DMS153 (cell line): ENCODE measurements at places on chromosomes 16 and 17.
A peak's percentile ranks its signal among the peaks of the same experiment; 100 is the strongest.

DNA sequence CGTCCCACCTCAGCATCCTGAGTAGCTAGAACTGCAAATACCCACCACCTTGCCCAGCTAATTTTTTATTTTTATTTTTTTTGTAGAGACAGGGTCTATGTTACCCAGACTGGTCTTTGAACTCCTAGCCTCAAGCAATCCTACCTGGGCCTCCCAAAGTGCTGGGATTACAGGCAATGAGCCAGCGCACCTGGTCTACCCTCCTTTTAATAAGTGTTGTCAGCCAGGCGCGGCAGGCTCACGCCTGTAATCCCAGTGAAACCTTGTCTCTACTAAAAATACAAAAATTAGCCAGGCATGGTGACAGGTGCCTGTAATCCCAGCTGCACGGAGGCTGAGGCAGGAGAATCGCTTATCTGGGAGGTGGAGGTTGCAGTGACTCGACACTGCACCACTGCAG is 19.3 kb downstream of the RFFL start:
- DNase-seq = no peak

DNA sequence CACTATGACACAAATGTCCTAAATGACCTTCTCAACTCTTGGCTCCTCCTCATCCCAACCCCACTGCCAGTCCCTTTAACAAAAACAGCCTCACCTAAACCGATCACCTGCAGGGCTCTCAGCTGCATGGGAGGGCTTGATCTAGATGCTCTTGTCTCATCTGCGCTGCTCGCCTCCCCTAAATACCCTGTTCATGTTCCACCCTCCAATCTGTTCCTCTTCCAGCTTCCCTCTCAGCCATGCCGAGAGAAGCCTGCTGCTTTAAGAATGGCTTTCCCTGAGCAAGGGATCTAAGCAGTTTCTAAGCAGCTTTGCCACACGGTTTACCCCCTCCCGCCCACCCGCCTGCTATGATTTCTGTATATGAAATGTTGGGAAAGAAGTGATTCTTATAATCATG is 23.7 kb downstream of the PIPOX start:
- no peak for DNase-seq

- no peak for DNase-seq
Measured at GRCh38 chr17:5757314-5757907, 173.1 kb upstream of the NLRP1 start.

DNA sequence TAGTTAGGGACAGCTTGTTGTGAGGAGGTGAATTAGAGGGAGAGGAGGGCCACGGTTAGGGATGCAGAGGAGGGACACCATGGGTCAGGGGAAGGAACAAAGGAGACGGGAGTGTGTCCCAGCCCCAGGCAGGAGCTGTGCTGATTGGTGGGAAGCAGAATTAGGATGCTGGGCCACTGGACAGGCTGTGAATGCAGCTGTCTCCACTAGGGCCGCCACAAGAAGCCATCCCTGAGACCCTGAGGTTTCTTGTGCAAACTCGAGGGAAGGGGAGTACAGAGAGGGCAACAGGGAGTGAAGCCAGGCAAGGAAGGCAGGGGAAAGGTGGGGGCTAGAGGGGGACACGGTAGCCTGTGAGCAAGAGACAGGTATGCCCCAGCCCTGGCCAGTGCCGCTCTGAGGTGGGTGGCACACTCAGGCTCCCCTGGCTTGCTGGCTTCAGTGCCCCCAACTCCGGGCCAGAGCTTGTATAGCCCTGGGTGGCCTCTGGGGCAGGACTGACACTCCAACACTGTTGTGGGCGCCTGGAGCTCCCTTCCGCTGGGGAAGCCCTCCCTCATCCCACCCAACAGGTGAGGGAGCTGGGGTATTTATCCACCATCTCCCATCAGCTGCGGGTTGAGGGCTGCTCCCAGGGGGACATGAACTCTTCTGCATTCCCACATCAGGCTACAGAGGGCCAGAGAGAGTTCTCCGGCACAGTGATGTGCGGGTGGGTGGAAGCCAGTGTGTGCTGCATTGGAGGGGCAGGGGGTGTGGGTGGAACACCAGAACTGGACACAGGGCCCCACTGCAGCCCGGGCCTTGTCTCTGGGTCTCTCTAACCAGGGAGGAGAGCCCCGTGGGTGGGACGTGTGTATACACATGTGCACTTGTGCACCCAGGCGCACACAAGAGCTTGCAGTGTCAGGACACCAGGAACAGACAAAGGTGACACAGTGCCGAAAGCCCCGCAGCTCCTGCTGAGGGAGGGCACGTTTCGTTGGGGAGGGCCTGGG is 8.3 kb upstream of the SPPL2C start:
- no peak for DNase-seq

DNA sequence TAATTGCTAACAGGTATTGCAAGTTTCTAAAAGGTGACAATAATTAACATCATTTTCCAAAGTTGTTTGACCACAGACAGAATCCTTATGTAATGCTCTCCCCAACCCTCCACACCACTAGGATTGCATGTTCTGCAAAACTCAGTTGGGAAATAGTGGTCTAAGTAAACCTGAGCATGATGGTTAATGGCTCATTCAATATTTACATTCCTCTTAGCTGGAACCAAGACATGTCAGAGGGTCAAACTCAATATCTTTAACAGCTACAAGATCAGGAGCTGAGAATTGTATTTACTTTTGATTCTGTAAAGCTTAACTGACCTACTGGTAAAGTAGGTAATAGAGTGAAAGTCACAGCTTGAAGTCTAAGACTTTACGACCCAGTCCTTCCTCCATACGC is 10.2 kb downstream of the MFSD6L start:
- DNase-seq = no peak

- DNase-seq = no peak
Measured at GRCh38 chr16:72937360-72937759, 110.6 kb downstream of the ZFHX3 start.

DNA sequence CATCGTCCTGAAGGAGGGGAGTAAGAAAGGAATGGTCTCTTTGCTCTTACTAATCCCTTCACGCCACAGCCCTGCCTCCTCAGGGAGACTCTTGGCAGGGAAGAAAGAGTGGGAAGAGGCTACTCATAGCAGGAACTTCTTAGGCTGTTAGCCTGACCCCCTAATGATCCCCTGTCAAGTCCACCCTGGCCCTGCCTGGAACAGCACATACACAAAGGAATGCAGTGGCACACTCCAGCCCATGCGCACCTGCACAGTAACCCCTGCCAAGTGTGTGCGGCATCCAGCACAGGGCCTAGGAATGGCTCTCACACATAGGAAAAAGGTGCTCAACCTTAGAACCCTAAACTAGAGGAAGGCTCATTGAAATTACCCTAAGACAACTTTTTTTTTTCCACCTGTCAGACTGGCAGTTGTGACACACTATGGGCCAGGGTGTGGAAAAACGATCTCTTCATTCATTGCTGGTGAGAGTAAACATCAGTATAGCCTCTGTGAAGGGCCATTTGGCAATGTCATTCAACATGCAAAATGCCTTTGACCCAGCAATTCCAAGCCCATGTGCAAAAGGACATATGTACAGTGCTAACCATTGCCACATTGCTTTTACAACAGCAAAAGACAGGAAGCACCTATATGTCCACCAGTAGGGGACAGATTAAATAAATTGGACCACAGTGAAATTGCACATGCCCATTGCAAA is 50.1 kb downstream of the PIMREG start:
- peak; percentile 22 for DNase-seq

DNA sequence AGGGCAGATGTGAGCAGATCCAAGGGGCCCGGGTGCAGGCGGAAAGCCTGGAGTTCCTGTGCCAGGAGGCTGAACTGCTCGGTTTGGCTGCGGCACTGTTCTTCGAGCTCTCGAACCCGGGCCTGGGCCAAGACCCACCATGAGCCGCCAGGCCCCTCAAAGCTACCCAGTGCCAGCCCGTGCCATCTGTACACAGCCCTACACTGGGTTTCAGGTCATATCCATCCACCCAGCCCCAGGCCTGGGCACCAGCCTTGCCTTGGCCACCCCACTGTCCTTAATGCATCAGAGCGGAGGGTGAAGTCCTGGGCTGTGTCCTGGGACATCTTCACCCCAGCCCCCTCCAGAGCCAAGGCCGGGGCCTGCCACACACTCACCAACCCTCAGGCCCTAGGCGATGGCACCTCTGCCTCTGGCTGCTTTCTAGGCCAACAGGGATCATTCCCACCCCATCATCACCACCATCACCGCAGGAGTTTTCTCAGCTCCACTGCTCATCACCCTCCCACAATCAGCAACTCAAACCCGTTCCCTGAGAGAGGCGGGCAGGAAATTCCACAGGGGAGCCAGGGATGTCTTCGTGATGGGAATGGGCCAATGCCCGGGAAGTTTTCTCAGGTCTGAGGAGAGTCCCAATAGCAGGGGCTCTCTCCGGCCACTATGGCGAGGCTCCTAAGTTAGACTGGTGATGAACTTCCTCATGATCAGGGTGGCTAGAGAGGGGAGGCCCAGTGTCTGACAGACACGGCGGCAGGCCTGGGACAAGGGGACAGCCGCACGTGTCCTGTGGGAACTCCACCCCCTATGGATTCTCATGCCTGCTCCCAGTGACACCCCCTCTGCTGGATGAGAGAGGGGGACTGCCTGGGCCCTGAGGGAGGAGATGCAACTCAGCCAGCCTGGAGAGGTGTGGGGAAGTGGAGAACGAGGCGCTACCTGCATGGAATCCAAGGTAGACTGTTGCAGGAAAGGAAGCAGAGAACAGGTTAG is 9.1 kb downstream of the TSPOAP1 start:
- DNase-seq = no peak

GRCh38 chr17:82449131-82449882 is 1.2 kb downstream of the CYBC1 start:
- peak; percentile 73 for DNase-seq

- DNase-seq = no peak
Measured at GRCh38 chr16:83743241-83743640, 64.5 kb upstream of the HSBP1 start.

- no peak for DNase-seq
Measured at GRCh38 chr17:79084291-79085153, 9.9 kb downstream of the ENGASE start.

DNA sequence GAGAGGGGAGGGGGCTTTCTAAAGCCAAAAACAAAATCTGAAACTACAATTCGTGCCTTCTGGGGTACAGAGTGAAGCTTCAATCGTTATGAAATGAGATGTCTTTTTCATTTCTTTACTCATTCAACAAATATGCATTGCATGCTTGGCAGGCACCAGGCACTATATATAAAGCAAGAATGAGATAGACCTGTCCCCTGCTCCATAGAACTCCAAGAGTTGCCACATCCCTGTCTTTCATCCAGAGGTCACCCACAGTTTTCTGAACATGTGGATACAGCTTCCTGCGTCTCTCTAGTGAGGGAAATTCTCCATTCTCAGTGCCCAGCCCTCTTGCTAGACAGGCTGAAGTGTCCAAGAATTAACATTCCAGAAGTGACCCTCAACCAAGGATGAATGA is 343.2 kb upstream of the MAF start:
- no peak for DNase-seq

DNA sequence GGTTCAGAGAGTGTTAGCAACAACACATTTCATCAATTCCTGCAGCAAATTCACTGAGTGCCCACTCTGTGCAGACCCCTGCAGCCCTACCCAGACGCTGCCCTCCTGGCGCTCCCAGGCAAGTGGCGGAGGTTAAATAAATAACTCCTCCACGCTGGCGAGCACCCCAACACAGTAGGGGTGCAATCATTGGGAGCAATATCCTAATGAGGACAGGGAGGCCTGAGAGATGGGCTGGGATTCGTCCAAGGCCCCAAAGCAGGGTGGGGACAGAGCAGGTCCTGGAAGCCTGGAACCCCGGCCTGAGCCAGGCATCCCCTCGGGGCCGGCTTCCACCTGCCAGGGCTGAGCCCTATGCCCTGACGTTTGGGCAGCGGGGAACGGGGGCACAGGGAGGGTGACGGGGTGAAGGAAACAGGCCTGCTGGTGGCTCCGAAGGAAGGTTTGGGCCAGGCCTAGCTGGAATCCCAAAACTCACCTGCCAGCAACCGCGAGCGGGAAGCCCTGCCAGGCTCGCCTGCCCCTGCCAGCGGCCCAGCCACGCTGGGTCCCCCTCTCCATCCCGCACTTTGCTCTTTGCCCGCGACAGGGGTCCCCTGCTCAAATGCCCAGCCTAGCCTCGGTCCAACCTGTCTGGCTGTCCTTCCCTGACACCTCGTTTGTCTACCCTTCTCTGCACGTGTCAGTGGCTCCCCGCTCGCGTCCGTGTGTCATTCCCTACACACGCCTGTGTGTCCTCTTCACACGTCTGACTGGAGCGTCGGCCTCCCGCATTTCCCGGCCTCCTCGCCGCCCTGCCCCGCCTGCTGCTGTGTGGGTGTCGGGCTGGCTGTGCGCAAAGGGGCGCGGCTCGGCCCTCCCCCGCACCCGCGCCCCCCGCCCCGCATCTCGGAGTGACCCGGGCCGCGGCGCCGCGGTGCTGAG is 721 bp upstream of the BEAN1 start:
- no peak for DNase-seq

GRCh38 chr16:84562174-84562815 is 55.6 kb downstream of the COTL1 start:
- no peak for DNase-seq

DNA sequence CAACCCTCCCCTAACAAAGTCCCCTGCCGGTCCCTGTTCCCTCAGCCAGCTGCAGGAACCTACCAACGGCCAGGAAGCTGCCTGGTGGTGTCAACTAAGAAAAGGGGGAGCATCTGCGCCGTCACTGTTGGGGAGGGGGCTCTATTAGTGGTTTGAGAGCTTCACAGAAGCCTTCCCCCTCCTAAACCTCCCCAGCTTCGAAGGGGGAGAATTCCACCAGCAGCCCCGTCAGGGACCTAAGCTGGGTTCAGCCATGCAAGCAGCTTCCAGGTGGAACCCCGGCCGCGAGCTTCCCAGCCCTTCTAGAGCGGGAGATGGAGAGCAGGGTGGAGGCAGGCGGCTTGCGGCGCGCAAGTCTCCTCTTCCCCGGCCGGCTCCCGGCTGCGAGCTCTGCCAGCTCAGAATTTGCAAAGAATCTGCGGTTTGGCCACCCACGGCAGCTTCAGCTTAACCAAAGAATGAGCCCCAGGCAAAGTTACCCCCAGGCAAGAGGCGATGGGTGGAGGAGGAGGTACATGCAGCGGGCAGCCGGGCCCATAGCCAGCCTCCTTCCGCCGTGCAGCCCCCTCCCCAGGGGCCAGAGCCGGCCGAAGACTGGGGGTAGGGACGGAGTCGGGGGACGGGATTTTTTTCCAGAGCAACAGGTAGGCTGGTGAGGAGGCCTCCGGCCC is 33.7 kb downstream of the DDX19A start:
- DNase-seq = no peak

GRCh38 chr16:29307598-29308507 is 98.7 kb downstream of the NPIPB11 start:
- no peak for DNase-seq

DNA sequence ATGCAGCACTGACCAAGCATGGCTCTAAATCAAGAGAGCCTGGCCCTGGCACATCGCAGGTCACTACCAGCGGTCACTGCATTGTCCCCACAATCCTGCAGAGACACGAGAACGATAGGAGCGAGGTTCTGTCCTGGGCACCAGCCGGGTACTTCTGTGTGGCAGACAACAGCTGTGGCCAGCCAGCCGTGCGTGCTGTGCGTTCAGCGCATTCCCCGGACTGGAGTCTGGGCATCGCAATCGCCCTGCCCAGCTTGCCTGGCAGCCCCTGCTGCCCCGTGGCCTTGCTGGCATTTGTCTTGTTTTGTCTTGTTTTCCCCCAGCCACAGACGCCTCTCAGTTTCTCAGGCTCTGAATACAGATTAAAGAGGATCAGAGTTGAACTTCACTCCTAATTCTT is 33.9 kb downstream of the COTL1 start:
- DNase-seq = no peak

- DNase-seq = no peak
Measured at GRCh38 chr17:57257895-57258851, 1.9 kb downstream of the MSI2 start.
